Bronchial smooth muscle cell (primary cell): ENCODE measurements at places on chromosomes 3 and 15. TPM values are rescaled to one million over a fixed set of nuclear protein-coding genes. Genes with fewer than 3 reads are reported as not detected.

The TRPC1 gene
- total RNA-seq, result 43.8 and 55.2 TPM in 2 replicates

The CD200R1 gene
- 0.09 and 0.16 TPM in 2 replicates for total RNA-seq

The SCAANT1 gene
- not detected in 2 replicates for total RNA-seq

The RTP1 gene
- not detected in 2 replicates for total RNA-seq

The NR1I2 gene
- under 0.01 TPM in 1 of 2 replicates, not detected in the other for total RNA-seq

The GPR87 gene
- total RNA-seq, result 0.16 TPM in 1 of 2 replicates, not detected in the other

The ESYT3 gene
- 0.16 TPM in 1 of 2 replicates, not detected in the other for total RNA-seq

The GPR160 gene
- total RNA-seq, result under 0.01 TPM in 1 of 2 replicates, not detected in the other

The LYZL4 gene
- not detected in 2 replicates for total RNA-seq

The DGKG gene
- 2.5 TPM in 1 of 2 replicates, not detected in the other for total RNA-seq

The MCF2L2 gene
- total RNA-seq, result 0.09 and 0.32 TPM in 2 replicates

The PEX11A gene
- 8.5 and 10.8 TPM in 2 replicates for total RNA-seq

The SGO1 gene
- 0.17 and 1.1 TPM in 2 replicates for total RNA-seq

The ROPN1 gene
- not detected in 2 replicates for total RNA-seq

The CPNE4 gene
- not detected in 2 replicates for total RNA-seq

The SLC6A11 gene
- not detected in 2 replicates for total RNA-seq

The MCTP2 gene
- total RNA-seq, result 4.1 and 4.3 TPM in 2 replicates

The ECE2 gene
- not detected in 2 replicates for total RNA-seq

The ARID3B gene
- total RNA-seq, result 0.95 and 1.0 TPM in 2 replicates

The CCDC33 gene
- 0.16 TPM in 1 of 2 replicates, not detected in the other for total RNA-seq

The GCHFR gene
- total RNA-seq, result 1.6 and 6.3 TPM in 2 replicates

The USP13 gene
- total RNA-seq, result 3.4 and 5.7 TPM in 2 replicates

The TRIM42 gene
- not detected in 2 replicates for total RNA-seq

The CYP19A1 gene
- total RNA-seq, result 1.7 and 1.8 TPM in 2 replicates

The PIK3CB gene
- total RNA-seq, result 3.9 and 11.5 TPM in 2 replicates

The ZSCAN29 gene
- 15.9 and 17.9 TPM in 2 replicates for total RNA-seq

The RASGRF1 gene
- total RNA-seq, result under 0.01 TPM in 1 of 2 replicates, not detected in the other

The IMPG2 gene
- total RNA-seq, result 0.32 and 0.86 TPM in 2 replicates

The ARHGEF26 gene
- total RNA-seq, result 0.09 and 0.95 TPM in 2 replicates

The EXD1 gene
- under 0.01 TPM in 1 of 2 replicates, not detected in the other for total RNA-seq

The KNG1 gene
- total RNA-seq, result not detected in 2 replicates

The RTP4 gene
- total RNA-seq, result 3.0 and 4.1 TPM in 2 replicates
